ENCODE measurements at places on chromosomes 11 and 22.

DNA sequence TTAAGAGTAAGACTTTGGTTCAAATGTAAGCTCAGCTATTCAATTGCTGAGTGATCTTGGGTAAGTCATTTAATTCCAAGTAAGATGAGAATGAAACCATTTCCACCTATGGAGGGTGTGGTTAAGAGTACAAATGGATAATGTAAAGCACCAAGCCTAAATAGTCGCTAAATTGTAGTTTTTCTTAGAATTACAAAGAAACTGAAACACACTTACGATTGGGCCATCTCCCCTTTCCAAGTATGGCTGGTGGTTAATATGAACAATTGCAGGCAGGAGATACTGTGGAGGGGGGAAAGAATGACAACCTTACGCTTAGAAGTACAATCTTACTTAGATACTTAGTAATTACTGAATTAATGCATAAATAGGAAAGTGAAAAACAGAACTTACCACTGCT is 8.2 kb downstream of the DDX17 start:
- DNase-seq = no peak

GRCh38 chr11:57881647-57882046 is 120.0 kb downstream of the CTNND1 start:
- no peak for DNase-seq

GRCh38 chr11:108766596-108767173 is 101.8 kb downstream of the DDX10 start:
- DNase-seq = no peak

GRCh38 chr22:38187413-38188212 is 6.0 kb upstream of the PLA2G6 start:
- DNase-seq = no peak

- no peak for DNase-seq
These were observed 123.4 kb downstream of the CYP2R1 start for GRCh38 chr11:14768526-14769188.

All from COLO829 (cell line).